ENCODE measurements at places on chromosomes 16 and 17.

DNA sequence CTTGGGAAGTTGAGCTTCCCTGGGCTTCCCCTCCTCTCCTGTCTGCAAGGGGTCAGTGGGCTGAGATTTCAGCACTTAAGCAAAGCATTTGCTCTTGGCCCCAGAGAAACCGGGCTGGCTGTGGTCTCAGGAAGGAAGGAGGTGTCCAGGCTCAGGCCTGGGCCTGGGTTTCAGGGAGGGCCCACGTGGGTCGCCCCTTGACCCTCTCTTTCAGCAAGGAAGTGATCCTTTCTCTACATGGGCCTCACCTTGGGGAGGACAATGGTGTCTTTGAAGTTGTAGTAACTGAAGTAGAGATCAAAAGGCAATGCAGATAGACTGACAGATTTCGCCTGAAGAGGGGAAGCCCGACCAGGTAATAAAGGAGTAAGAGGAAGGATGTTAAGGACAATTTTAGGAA, 2.7 kb downstream of the NOD2 start:
- DNase-seq = no peak

- no peak for DNase-seq
These were observed 74.0 kb downstream of the CMC2 start for GRCh38 chr16:80932708-80933095.

DNA sequence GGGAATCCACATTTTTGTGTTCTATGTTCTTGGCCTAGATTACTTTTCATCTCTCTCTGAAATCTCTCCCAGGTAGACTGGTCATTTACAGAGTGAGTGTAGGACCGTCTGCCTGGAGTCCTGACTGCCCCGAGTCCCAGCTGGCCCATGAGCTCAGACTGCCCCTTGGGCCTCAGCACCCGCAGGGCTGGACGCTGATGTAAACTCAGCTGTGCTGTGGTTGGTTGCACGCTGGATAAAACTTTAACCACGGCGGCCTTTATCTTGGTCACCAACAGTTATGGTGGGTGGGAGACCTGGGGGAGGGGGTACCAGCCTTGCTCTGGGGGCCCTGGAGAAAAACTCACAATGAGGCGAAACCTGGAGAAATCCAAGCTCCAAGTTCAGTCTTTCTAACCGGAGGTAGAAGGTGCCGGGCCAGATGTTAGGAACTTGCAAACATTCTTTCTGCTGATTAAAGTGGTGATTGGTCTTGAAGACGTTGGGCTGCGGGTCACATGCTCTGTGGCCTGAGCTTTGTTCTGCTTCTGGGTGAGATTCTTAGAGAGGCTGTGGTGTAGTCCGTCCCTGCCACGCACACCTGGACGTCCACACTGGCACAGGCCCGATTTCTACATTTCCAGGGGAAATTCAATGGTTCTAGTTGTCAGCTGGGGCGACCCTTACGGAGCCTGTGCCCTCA, 6.9 kb downstream of the METRNL start:
- DNase-seq = no peak

GRCh38 chr17:29331708-29332085, 37.7 kb upstream of the NUFIP2 start:
- DNase-seq = no peak

DNA sequence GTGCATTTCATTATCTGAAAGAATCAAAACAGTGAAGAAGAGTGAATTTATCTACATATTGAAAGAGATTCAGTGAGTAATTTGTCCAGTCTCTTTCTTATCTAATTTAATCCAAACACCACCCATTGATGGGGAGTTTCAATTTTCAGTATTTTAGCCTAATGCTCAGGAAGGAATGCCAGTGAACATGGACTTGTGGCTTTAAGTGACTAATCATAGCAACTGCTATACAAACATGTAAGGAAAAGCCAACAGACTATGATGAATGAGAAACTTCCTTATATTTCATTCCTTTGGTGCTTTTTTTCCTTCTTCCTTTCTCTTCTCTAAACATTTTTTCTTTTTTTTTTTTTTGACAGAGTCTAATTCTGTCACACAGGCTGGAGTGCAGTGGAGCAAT, 885.8 kb downstream of the KCNJ2 start:
- no peak for DNase-seq

GRCh38 chr17:21345236-21345635, 30.9 kb upstream of the KCNJ12 start:
- DNase-seq = no peak

DNA sequence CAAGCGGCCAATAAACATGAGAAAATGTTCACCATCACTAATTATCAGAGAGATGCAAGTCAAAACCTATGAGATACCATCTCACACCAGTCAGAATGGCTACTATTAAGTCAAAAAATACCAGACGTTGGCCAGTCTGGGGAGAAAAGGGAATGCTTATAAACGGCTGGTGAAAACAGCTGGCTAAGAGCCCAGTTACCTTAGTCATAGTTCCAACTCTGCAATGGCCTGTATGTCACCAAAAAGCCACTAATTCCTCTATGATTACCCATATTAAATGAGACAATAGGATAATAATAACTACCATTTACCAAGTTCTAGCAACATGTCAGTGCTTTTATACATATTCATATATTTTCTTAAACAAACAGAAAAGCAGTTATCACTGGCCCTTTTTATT, 42.9 kb upstream of the CDRT4 start:
- DNase-seq = no peak

- DNase-seq = no peak
These were observed 31.0 kb downstream of the CFDP1 start for GRCh38 chr16:75402159-75402820.

- DNase-seq = no peak
These were observed 1.0 kb downstream of the SLC16A6 start for GRCh38 chr17:68289936-68290267.

DNA sequence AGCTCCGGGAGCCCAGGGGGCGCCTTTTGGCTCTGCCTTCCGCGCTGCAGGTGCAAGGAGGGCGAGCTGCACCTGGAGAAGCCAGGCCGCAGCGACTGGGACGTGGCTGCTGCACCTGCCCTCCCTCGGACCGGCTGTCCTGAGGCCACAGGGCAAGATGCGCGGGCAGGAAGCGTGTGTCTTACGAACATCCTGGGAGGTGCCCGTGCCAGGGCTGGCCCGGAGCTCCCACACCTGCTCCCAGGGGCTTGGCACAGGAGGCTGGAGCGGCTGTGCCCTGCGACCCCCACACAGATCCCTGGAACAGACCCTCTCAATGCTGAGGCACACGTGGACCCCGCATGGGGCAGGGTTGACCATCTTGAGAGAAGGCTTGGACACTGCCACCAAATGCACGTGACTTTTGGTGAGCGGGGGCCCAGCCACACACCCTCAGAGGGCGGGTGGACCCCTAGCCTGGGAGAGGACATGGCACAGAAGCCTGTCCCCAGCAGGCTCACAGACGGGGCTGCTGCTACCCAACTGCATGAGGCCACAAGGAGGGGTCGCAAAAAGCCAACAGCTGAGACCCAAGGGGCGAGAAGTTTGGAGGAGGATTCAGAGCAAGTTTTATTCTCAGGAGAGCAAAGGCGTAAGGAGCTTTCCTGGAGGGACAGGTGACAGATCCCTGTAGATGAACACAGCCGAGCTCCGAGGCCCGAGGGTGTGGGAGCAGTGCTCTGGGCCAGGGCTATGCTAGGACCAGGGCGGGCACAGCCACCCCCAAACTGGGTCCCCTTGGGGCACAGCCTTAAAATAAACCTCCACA, 11.4 kb downstream of the NDUFAF8 start:
- peak; percentile 71 for DNase-seq

DNA sequence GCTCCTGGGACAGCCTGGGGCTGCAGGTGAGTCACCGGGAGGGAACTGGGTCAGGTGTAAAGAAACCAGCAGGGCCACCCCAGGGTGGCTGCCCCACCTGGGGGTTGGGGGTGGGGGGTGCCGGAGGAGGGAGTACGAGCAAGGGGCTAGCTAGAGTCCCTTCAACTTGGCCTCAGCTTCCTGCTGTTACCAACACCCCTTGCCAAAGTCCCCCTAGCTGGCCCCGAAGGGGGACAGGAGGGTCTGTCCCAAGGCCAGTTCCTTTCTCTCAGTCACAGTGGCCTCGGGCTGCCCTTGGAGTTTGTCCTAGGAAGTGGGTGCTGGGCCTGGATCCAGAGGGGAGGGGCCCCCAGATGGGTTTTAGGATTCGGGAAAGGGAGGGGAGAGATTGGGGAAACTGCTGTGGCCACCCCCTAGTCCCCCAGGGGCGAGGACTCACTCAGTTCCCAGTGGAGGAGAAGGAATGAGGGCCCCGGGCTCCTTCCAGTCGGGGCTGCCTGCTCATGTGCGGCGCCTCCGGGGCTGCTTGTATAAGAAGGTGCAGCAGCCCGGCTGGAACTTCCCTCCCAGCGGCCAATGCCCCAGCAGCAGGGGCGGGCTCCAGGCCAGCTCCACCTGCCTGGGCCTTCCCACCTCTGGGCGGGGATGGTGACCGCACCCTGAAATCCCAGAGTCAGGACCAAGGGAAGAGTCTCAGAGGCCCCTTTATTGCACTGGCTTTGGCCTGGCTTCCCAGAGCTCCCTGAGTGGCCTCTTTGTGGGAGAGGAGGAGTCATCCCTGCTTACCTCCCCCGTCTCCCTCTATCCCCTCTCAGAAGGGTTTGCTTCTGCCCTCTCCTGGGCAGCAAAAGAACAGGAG, 7.3 kb downstream of the ARHGAP27 start:
- DNase-seq = peak; percentile 70

DNA sequence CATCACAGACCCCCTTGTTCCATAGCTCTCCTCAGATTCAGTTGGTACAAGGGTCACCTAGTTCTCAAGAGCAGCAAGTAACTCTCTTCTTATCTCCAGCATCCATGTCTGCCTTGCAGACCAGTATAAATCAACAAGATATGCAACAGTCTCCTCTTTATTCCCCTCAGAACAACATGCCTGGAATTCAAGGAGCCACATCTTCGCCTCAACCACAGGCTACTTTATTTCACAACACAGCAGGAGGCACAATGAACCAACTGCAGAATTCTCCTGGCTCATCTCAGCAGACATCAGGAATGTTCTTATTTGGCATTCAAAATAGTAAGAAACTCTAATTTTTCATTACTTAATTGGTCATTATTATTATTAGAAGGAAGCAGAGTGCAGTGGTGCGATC, 32.4 kb downstream of the NQO1 start:
- DNase-seq = no peak

GRCh38 chr17:2309338-2310154, 5.8 kb downstream of the SRR start:
- DNase-seq = no peak

GRCh38 chr17:42883802-42884558, 16.6 kb upstream of the G6PC1 start:
- no peak for DNase-seq
